ENCODE measurements at places on chromosomes 7 and 10.

DNA sequence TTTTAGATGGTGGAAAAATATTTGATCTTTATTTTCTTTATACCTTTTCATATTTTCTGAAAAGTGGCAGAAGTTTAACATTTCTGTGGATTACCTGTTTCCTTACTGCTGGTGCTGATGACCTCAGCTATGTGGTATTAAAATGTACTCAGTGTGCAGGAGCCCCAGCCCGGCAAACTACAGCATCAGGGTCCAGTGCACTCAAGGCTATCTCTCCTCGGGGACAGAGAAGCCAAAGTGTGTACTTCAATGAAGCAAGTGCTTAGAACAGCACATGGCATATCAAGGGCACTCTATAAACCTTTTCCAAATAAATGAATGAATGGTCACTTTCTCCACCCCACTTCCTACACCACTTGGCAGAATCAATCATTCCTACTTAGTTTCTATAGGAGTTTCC lies 111.8 kb downstream of the HIP1 start:
- DNase-seq, result no peak

DNA sequence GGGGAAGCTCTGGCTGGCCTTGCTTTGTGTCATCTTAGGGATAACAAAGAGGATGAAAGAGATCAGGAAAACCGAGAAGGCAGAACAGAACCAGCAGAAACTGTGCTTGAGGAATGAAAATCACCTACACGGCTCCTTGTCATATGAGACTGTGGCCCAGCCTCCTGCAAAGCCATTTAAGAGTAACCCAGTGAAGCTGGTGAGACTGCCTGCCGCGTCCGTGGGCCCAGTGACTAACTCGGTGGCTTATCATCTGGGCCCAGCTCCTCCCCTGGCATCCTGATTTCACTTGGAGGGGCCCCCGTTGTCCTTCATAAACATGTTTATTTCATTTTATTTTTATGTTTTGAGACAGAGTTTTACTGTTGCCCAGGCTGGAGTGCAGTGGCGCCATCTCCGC lies 30.7 kb downstream of the HTRA1 start:
- no peak for DNase-seq

GRCh38 chr10:32954545-32955298 lies 3.3 kb downstream of the ITGB1 start:
- DNase-seq, result no peak

GRCh38 chr7:157687158-157687557 lies 350.4 kb downstream of the DNAJB6 start:
- DNase-seq, result no peak

DNA sequence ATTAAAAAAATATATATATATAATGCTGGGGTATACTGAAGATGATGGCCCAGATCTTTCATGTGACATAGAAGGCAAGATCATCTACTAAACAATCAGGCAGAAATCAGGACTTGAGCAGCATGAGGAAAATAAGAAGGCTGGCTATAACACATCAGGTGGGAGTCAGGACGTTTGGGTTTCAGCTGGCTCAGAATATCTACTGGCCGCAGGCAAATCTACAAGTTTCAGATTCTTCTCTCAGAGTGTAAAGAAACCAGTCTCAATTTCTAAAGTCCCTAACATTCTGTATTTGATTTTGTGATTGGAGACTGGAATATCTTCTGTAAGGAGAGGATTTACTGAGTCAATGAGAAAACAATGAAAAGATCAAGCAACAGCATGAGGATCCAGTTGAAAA lies 37.7 kb upstream of the FAM3C start:
- no peak for DNase-seq

DNA sequence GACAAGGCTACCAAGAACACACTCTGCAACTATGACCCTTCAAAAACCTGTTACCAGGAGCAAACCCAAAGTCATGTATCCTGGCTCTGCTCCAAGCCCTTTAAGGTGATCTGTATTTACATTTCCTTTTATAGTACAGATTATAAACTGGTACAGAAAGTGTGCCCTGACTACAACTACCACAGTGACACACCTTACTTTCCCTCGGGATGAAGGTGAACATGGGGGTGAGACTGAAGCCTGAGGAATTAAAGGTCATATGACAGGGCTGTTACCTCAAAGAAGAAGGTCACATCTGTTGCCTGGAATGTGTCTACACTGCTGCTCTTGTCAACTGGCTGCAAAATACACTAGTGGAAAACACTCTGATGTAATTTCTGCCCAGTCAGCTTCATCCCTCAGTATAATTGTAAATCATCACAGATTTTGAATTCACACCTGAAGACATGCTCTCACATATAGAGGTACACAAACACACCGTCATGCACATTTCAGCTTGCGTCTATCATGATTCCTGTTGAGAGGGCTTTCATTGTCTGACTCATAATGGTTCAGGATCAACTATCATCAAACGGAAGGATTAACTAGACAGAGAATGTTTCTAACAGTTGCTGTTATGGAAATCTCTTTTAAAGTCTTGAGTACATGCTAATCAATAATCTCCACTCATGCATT lies 318.3 kb downstream of the NXPH1 start:
- no peak for DNase-seq

- no peak for DNase-seq
These were observed 255.8 kb downstream of the TWIST1 start for GRCh38 chr7:18861514-18862118.

DNA sequence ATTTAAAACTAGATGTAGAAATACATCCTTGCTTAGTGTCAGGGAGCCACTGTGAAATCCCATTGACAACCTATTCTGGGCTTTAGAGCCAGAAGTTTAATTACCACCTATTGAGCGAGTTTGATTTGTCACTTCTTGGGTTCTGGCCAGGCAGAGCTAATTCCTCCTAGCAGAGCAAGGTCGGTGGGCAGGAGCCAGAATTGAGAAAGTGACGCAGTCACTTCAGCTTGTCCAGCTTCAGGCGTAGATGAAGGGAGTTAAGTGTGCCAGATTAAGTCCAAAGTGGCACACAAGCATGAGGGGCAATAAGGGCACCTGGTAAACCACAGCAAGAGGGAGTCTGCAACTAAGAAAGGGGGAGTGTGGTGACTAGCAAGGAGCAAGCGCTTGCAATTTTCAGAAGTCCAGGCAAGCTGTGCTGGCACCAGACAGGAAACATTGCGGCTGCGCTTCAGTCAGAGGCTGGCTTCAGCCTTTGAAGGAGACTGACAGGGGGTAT lies 119.4 kb downstream of the ST7 start:
- DNase-seq, result no peak

DNA sequence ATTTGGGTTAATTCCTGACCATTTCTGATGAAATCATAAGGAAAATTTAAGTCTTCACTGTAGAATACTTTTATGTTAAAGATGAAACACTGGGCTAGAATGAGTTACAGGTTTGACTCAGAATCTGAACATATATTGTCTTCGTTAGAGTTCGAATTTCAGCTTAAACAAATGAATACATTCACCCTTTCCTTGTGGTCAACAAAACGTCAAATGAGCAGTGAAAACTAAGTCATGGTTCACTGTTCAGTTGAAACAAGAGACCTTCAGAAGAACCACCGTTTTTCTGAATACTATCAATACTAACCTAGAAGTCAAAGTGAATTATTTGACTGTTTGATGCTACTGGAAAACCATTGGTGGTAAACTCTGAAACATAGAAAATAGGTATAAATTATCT lies 235.2 kb upstream of the ZWINT start:
- DNase-seq, result no peak

DNA sequence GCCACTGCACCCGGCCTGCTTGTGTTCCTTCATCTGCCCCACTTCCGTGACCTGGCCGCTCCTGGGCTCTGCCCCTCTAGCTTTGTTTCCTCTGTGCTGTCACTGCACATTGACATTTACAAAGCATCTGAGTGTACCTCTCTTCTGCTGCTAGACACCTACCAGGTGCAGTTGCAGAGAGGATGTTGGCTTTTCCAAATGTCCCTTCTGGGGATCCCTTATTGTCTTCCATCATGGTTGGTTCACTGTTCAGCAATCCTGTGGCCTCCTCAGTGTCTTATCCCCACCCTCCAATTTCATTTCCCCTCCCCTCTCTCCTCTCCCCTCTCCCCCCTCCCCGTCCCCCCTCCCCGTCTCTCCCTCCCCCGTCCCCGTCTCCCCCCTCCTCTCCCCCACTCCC lies 13.8 kb downstream of the VWA2 start:
- no peak for DNase-seq

DNA sequence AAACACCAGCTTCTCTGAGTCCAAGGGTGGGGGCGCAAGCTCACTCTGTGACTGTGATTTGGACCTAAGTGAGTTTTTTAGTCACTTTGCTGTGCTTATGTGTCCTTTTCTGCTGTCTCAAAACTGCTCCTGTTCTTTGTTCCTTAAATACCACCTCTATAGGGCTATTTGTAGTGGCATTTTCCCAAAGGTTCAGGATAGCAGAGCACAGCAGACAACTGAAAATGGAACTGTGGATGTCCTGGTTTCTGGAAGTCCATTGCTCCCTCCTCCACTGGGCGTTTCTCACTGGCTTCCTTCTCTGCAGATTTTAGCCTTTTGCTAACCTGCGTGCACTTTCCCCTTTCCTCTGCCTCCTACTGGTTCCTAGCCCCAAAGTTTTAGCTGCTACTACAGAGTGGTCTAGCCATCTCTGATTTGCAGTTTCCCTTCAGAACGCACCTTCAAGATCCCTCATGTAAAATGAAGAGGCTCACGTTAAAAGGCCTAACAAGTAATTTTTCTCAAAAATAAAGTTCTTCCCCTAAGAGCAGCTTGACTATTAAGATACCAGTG lies 25.6 kb downstream of the BLVRA start:
- no peak for DNase-seq

- DNase-seq, result no peak
These were observed 33.5 kb downstream of the MYPN start for GRCh38 chr10:68142761-68143160.
